ENCODE measurements at places on chromosomes 1 and 21.

DNA sequence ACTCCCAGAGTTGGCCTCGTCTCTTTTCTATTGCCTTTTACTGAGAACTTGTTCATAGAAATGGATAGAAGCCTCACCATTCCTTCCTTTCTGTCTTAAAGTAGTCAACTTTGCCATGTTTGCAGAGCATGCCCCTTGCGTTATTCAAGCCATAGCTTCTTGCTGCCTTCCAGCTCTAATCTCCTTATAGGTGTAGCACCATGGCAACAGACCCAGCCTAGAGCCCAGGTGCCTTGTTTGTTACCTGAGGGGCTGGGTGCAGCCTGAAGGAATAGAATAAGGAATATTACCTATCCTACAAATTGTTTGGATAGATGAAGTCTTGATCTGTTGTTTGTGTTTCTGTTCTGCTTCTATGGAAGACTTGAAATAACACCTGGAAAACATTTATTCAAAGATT is 59.9 kb downstream of the CLEC20A start:
- DNase-seq: no peak

- peak; percentile 41 for DNase-seq
Measured at GRCh38 chr1:8409106-8409505, 91.2 kb downstream of the SLC45A1 start.

- no peak for DNase-seq
Measured at GRCh38 chr1:247112479-247112781, 8.3 kb upstream of the ZNF669 start.

DNA sequence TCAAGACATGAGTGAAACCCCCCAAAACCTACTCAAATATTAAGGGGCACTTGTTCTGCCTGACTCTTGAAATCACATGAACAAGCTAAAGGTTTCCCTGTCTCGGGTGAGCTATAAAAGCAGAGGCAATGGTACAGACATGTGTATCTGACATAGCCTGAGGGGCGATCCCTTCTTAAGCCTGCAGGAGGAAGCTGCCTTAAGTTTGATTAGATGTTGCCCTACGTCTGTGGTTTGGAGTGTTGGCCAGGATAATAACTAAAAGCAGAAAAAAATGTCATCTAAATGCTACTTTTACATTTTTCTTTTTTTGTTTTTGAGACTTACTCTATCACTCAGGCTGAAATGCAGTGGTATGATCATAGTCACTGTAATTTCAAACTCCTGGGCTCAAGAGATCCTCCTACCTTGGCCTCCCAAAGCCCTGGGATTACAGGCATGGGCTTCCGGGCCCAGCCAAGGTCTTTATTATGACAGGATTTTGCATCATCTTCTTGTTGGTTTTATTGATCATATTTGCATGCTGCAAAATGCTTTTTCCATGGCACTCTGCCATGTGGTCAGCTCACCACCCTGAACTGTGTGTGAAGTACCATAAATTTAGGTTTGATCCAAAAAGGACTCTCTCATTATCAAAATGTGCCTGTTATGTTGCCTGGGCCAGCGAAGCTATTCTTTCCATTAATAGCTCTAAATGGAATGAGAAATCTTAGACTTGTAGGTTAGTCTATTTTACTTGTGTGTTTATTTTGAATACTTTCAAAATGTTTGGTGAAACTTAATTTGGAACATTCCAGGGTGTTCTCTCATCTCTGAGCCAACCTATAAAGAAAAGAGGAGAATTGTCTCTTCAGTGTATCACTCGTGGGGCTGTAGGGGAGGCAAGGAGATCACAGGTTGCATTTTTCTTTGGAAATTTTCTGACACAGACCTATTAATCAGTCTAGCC is 15.0 kb upstream of the HMGN1 start:
- DNase-seq: no peak

DNA sequence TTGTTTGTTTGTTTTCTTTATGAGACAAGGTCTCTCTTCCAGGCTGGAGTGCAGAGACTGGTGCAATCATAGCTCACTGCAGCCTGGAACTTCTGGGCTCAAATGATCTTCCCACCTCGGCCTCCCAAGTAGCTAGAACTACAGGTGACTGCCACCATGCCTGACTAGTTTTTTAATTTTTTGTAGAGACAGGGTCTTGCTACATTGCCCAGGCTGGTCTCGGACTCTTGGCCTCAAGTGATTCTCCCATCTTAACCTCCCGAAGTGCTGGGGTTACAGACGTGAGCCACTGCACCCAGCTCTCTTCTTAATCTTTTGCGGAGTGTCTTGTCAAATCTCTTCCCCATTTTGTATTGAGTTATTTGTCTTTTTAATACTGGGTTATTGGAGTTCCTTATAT is 32.6 kb upstream of the PARP1 start:
- no peak for DNase-seq

- no peak for DNase-seq
Measured at GRCh38 chr1:39228252-39228651, 23.8 kb downstream of the MACF1 start.

DNA sequence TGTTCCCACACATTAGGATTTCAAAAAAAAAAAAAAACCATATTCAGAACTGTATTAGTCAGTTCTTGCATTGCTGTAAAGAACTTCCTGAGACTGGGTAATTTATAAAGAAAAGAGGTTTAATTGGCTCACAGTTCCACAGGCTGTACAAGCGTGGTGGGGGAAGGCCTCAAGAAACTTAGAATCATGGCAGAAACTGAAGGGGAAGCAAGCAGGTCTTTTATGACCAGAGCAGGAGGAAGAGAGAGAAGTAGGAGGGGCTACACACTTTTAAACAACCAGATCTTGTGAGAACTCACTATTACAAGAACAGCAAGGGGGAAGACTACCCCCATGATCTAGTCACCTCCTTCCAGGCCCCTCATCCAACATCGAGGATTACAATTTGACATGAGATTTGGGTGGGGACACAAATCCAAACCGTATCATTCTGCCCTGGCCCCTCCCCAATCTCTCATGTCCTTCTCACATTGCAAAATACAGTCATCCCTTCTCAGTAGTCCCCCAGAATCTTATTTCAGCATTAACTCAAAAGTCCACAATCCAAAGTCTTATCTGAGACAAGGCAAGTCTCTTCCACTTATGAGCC is 51.8 kb downstream of the POU2F1 start:
- DNase-seq: no peak

- DNase-seq: no peak
Measured at GRCh38 chr1:3036447-3037280, 15.4 kb downstream of the ACTRT2 start.

GRCh38 chr1:84737590-84737989 is 47.3 kb upstream of the SSX2IP start:
- no peak for DNase-seq

DNA sequence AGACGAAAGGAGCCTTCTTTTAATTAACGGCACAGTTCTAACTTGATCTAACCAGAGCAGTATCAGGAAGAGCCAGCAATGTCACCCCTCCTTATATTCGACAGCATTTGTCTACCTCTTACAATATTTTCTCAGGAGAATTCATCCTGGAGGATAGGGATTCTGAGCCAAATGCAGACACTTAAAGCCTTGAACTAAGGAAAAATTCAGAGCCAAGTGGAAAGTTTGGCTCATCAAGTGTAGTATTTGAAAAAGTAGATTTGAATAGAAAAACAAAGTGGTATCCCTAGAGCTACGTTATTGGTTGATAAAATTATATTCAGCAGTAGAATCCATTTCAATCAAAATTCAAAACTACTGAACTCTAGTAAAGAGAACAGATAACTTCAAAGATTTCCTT is 732.0 kb upstream of the ADGRL2 start:
- no peak for DNase-seq

DNA sequence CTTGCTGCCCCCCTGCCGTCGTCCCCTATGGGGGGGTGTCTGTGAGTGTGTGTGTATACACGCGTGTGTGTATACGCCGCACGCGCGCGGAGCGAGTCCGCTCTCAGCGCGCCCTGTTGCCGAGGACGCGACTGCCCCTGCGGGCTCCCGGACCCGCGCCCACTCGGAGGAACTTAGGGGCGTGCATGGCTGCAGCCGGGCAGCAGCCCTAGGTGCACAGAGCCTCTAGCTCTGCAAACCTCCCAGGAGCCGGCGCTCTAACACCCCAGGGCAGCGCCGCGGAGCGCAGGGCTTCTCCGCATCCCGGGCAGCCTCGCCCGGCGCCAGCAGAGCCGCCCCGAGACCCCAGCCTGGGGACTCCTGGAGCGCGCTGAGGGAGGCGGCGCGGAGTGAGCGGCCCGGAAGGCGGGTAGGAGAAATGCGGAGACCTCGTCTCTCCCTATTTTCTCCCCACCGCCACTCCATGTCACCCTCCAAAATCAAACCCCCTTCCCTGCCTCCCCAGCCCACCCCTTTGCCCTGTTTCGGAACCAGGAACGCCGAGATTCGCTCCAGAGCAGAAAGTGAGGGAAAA is 574 bp downstream of the ITPKB start:
- peak; percentile 49 for DNase-seq

DNA sequence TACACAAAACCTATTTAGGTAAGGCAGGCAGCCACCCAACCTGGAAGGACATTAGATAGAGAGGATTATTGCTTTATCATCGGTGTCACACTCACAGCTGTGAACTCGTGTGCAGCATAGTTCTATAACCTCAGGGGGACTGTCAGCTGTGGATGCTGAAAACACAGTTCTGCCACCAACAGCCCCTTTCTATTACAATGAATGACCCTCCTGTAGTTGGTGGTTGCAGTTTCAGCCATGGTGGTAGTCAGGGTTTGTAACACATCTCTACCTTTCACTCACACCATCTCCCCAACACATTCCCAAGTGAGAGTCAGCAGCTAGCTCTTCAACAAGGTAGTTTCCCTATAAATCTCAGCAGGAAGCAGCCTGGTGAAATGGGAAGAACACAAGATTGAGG is 136.8 kb downstream of the ZC3H11B start:
- DNase-seq: no peak

GRCh38 chr1:213783893-213784292 is 203.9 kb upstream of the PROX1 start:
- no peak for DNase-seq

GRCh38 chr1:154427173-154428139 is 22.3 kb downstream of the IL6R start:
- no peak for DNase-seq

- DNase-seq: no peak
Measured at GRCh38 chr1:221309723-221310122, 430.5 kb downstream of the HLX start.

DNA sequence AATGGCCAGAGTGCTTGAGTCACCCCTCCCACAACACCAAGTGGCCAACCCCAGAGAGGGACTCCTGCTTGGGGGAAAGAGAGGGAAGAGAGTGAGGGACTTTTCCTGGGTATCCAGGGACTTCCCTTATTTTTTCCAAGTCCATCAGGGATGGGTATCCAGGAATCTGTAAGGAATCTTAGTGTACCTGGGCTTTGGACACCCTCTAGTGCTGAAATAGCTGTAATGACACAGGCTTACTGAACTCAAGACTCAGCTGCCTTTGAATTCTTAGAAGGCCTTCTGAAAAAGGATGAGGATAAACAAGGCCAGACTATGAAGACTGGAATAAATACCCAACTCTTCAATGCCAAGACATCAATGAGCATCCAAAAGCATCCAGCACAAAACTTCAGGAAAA is 12.0 kb downstream of the TSHB start:
- peak; percentile 50 for DNase-seq

- no peak for DNase-seq
Measured at GRCh38 chr1:28642056-28642846, 616 bp downstream of the TAF12 start.

DNA sequence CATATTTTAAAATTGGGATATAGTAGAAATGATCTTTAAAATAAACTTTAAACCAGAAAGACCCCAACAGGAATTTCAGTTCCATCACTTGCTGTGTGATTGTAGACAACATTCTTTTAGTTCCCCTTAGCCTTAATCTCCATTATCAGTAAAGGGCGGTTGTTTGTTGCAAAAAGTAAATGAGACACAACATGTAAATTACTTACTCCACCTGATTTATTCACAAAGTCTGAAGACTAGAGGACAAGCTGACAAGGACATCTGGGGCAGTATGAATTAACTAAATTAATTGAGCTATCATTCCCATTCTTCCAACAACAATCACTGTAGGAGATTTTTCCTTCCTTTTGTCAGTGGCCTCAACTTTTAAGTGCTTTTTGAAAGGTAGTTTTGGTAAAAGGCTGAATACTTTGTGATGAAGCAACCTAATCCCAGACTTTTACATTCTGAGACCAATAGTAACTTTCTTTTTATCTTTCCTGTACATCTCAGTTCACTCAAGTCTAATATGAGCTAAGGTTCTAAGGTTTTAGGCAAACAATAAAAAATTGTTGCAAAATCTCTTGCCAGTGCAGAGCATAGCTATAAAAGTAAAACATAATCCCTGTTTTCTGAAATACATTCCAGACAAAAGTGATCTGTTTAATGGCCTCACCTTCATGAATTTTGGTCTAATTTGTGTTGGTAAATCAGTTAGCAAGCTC is 6.2 kb downstream of the SLC19A2 start:
- no peak for DNase-seq

DNA sequence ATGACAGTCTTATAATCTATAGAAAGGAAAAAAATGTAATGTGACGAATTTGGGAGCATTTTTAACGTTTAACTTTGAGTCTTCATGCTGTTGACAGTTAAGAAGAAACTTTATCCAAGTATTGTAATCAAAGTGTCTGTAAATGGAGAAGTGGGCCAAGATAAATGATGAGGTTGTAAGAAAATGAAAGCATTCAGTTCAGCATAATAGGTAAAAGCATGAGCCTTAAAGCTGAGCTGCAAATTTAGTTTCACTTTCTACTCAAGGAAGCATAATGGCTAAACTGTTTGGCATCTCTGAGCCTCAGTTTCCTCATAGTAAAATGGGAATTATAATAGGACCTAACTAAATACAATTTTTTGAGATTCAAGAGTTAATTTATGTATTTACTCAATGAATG is 1554.8 kb downstream of the KCNT2 start:
- DNase-seq: no peak

DNA sequence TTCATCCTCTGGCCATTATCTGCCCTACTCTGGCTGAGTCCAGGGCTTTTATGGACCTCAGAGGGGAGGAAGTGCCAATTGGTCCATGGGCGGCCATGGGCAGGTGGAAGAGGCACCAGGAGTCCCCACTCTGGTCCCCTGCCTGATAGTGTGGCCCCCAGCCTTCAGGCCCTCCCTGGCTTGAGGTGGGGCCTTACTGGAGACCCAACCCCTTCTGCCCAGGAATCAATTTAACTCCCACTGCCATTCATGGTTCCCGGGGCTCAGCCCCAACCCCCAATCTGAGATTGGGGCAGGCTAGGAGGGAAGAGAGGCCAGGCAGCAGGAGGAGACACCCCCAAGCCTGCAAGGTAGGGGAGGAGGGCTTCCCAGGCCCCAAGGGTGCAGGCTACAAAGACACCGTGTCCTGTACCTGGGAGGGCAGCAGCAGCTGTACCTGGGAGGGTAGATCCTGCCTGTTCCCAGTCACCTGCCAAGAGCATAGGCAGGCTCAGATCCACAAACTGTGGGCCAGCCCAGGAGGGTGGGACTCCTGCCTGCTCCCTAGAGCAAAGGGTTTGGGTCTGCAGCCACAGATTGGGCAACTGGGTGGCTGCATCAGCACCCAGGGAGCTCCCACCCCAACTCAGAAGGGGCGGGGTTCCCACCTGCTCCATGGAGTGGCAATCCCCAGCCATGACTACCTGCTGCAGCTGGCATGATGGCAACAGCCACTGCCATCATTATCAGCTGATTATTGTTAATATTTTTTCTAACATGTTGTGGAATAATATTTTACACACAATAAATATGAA is 1044.1 kb upstream of the B3GALT2 start:
- no peak for DNase-seq

GRCh38 chr1:160682983-160683865 is 28.4 kb downstream of the CD48 start:
- DNase-seq: no peak

Data from HEK293T (cell line).